ENCODE measurements at places on chromosomes 6 and 20.

DNA sequence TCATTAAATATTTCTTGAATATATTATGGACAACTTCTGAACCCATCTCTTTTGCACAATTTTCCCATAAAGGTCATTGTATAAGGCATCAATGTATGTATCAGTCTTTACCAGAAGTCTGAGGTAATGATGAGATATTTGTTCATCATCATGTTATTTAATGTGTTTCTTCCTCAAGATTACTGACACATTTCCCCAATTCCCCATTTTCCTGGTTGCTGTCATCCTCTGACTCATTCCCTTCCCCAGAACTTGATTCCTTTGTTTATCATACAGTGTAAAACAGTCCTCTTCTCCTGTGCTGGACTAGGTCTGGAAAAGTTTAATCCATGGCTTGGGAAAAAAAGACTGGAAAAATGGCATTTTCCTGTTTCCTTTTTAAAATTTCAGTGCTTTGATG is 107.9 kb upstream of the FLRT3 start:
- peak; percentile 88 for DNase-seq

DNA sequence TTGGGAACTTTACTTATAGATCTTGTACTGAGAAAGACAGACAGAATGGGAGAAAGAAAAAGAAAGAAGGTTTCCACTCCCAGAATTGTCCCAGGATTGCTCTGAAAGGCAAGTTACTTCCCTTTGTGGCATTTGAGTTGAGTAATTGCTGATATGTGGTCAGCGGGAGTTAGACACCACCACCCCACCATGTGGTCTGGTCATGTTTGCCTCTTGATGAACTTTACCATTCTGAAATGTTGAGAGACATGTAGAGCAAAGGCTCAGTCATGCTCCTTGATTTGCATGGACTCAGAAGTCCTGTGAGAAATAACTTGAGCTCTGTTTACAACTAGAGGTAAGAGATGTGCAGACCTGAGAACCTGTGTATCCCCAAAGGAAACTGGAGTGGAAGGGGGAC is 17.1 kb downstream of the TCF21 start:
- no peak for DNase-seq

GRCh38 chr6:139115989-139116758 is 18.7 kb upstream of the HECA start:
- DNase-seq, result no peak

GRCh38 chr6:1917626-1918371 is 308.1 kb downstream of the FOXC1 start:
- peak; percentile 91 for DNase-seq
